ENCODE measurements at places on chromosomes 11 and 22. TPM values are rescaled to one million over a fixed set of nuclear protein-coding genes. Genes with fewer than 3 reads are reported as not detected.

DNA sequence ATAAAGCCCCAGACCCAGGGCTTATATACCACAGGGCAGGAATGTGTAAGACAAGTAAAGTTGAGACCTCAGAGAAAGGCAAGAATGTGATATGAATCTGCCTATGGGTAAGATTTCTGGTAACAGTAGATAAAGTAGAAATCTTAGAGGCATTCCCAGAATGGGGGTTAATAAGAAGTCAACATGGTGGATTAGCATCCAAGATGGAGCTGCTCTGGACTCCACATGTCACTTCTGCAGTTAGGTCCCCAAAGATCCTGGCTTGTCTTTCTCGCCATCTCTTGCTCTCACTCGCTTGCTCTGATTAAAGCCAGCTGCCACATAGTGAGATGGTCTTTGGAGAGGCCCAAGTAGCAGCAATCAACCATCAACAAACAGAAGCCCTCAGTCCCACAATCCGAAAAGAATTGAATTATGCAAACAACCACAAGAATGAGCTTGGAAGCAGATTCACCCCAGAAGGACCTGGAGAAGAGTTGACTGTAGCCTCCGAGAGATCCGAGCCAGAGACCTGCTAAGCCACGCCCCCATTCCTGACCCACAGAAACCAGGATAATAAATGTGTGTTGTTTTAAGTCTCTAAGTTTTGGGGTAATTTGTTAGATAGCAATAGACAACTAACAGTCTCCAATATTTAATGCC, 5.4 kb upstream of the C11orf86 start:
- DNase-seq = no peak

- peak; percentile 1 for DNase-seq
Measured at GRCh38 chr11:83723999-83724398, 437.8 kb upstream of the CCDC90B start.

GRCh38 chr11:37500425-37500824, 902.4 kb upstream of the RAG2 start:
- no peak for DNase-seq

GRCh38 chr22:47808886-47809620, 1046.6 kb downstream of the TBC1D22A start:
- no peak for DNase-seq

- no peak for DNase-seq
Measured at GRCh38 chr11:114230031-114230704, 66.0 kb upstream of the NNMT start.

GRCh38 chr11:37557990-37558389, 960.0 kb upstream of the RAG2 start:
- DNase-seq = no peak

DNA sequence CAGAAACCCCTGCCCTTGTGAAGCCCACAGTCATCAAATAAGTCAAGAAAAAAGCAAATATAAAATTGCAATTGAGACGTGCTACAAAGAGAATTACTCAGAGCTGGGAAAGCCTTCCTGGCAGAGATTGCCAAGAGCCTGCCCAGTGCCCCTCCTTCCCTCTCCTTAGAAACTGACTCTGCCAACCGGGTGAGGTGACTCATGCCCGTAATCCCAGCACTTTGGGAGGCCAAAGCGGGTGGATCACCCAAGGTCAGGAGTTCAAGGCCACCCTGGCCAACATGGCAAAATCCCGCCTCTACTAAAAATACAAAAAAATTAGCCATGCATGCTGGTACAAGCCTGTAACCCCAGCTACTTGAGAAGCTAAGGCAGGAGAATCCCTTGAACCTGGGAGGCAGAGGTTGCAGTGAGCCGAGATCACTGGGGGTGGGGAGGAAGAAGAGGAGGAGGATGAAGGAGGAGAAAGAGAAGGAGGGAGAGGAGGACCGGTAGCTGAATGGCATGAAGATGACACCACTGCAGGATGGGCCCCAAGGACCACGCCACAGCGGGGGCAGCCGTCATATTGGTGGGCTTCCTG, 76.1 kb upstream of the RTL6 start:
- DNase-seq = no peak

DNA sequence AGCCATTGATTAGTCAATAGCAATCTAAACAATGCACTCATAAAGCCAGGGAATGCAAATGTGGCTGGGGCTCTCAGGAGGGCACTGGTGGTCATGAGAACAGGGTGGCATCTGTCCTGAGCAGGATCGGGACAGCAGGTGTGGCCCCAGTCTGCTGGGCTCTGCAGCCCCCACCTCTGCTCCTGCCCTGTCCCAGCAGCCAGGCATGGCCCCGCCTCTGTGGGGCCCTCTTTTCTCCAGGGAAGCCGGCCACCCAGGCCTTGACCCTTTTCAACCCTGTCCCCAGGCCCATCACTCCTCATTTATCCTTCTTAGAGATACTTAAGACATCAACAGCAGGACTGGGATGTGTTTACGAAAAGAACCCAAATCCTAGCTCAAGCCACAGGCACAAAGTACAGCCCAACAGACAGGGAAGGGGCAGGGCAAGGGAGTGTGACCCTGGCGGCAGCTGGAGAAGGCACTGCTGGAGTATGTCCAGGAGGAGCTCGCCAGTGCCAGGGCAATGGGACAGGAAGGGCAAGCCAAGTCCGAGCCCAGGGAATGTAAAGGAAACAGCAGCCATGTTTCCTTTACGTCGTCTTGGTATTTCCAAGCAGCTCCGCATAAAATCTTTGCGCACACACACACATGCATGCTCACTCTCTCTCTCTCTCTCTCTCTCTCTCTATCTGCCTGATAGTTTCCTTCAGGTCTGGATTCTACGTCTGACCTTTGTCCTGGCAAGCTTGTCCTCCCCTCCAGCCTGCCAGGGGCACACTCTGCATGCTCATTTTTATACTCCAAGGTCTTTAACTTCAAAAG, 59.9 kb downstream of the DGCR2 start:
- DNase-seq = no peak

DNA sequence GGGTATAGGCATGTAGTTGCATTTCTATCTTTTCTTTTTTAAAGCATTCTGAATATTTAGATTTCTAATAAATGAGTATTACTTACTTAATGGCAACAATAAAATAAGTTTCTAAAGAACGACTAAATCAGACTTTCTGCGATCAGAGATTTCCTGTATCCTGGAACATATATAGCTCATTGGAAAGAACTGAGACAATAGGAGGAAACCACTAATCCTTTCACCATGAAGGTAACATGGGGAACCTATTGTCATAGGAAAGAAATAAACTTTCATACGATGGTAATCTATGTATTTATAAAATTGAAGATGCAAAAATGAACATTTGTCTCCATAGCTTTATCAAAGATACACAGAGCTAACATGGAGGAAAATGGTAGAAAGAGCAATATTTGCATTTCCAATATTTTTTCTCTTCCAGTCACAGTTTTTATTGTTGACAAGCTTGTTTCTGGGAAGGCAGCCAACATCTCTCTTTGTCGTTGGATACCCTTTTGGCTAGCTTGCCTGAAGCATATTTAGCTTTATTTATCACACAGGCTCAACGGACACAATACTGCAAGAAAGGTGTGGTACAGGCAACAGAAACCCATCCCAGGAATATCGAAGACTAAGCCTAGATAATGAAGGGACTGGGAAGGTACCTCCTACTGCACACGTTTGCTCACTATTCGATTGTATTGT, 293.3 kb upstream of the MPPED2 start:
- DNase-seq = no peak

- DNase-seq = no peak
Measured at GRCh38 chr11:123559523-123559955, 94.9 kb downstream of the SCN3B start.

DNA sequence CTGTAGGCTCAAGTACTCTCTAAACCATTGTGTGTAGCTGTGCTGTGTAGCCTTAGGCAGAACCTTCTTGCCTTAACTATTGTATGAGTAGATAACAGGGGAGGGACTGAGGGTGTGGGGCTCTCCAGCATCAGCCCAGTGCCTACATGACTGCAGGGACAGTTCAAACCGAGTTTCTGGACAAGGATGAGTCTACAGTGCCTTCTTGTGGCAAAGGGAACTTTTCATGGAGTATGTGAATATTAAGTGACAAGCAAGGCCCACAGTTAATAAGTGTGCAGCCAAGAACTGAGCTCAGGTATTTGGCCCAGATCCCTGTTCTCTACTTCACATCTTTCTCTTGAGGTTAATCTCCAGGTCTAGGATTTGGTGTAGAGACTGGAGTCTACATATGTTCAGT, 424.4 kb upstream of the LARGE1 start:
- no peak for DNase-seq

DNA sequence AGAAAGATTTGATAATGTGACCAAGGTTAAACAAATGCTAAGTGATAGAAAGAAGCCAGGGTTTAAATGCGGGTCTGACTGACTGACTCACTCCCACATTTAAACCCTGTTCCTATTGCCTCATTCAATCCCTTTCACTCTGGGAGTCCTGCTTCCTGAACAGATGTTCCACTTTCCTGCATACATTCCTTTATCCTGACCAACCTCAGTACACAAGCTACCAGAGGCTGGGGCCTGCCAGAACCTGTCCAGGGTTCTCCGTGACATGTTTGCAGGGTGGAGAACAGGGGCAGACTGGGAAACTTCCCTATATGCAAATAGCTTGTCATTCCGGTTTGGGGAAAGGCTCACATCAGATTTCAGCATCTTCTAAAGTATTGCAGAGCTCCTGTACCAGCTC, 3.0 kb upstream of the ANKK1 start:
- no peak for DNase-seq

DNA sequence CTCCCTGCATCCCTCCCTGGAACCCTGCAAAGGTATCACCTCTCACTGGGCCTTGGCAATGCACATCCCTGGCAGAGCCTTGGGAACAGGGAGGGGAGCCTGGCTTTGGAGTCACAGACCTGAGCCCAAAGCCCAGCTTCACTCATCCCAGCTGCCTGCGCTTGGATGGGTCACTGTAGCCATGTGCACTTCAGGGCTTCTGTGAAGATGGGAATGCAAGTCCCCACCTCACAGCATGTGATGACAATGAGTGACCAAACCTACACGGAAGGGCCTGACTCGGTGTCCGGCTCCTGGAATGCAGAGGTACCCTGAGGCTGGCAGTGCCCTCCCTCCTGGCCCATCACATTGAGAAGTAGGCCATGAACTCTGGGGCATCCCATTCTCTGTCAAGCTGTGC, 22.8 kb upstream of the BAIAP2L2 start:
- DNase-seq = no peak

The CABP4 gene
- polyA plus RNA-seq = 0.58 TPM

The RAG1 gene
- polyA plus RNA-seq = 0.24 TPM

Data from naive thymus-derived CD8-positive, alpha-beta T cell (primary cell).